Central memory CD4-positive, alpha-beta T cell (primary cell): ENCODE measurements at places on chromosomes 2 and 18.

GRCh38 chr2:74522516-74522915 is 3.5 kb downstream of the DQX1 start:
- no peak for DNase-seq

- DNase-seq = no peak
Observed at GRCh38 chr2:63738019-63738418, 103.7 kb upstream of the UGP2 start.

DNA sequence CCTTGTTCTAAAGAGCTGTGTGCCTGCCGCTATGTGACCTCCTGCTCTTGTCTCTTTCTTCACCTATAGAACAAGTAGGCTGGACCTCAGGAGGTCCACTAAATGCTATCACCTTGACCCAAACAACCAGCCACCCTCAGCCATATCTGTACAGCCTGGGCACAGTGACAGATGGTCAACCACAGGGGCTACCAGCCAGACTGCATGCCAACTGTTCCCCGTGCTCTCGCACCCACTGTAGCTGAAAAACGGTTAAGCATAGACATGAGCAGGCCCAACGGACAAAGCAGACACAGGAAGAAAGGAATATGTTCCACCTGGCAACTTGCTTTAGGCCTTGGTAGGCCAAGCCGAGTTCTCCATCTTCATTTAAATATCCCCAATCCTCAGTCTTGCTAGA is 43.2 kb upstream of the ACAA2 start:
- DNase-seq = no peak

DNA sequence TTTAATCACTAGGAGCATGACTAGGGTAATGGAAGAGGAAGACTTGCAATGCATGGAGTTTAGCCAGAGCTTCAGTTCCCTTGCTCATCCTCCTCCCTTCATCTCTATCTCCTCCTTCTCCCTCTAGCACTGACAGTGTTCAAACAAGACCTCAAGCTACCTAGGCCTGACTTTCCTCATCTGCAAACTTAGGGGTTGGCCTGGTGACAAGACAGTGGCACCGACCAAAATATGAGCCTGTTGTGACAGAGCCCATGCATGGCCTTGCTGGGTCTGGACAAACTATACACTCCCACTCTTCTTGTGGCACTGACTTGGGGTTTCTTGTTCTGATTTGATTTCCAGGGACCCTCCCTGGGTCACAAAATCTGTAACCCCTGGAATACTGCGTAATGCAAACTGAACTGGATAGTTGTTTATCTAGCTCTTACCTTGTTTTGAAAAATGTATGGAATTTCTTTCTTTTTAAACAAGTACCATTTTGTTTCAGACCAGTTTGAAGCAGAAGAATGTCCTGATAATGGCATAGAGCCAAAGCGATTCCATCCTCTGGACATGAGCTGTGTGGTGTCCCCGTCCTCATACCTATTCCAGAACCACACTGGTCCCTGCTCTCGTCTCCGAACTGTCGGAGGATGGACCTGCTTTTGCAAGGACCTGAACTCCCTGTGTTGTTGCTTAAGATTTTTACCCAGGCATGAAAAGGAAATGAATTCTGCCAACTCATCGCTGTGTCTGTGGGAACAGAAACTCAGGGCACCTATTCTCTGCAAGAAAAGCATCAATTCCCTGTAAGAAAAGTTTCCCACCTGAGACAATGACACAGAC is 33.4 kb upstream of the PPP4R1 start:
- DNase-seq = no peak

DNA sequence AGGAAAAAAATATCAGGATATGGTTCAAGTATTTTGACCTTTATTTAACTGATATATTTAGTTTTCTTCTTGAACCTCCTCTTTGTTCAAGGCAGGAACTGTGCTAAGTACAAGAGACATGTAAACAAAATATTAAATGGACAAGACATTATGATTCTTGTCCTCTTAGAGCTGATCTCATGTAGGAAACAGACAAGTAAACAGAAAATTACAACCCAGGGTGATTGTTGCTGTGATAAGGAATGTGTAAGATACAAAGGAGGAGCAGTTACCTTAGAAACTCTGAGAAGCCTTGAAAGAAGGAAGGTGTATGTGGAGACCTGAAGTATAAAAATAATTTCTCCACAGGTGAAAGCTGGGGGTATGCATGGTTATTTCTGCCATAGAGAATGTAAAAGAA is 12.9 kb downstream of the RBM45 start:
- DNase-seq = no peak

DNA sequence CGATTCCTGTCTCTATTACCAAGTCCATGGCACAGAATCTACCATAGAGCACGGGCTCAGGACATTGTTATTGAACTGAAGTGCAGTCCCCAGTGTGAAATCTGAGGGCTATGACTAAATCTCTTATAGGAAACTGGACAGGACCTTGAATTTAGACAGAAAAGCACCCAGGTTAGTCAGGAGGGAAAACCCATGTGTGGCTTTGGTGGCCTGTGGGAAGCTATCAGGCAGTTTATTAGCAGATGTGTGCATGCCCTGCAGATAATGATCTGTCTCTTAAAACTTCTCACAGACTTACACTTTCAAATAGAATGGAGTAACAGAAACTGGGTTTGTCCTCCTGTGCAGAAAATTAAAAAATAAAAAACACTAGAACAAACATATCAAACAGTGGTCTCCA is 610.0 kb upstream of the RAB6C start:
- no peak for DNase-seq

- DNase-seq = no peak
Observed at GRCh38 chr18:22624176-22624575, 206.5 kb upstream of the CTAGE1 start.

- DNase-seq = no peak
Observed at GRCh38 chr2:99974275-99974674, 168.1 kb downstream of the AFF3 start.

DNA sequence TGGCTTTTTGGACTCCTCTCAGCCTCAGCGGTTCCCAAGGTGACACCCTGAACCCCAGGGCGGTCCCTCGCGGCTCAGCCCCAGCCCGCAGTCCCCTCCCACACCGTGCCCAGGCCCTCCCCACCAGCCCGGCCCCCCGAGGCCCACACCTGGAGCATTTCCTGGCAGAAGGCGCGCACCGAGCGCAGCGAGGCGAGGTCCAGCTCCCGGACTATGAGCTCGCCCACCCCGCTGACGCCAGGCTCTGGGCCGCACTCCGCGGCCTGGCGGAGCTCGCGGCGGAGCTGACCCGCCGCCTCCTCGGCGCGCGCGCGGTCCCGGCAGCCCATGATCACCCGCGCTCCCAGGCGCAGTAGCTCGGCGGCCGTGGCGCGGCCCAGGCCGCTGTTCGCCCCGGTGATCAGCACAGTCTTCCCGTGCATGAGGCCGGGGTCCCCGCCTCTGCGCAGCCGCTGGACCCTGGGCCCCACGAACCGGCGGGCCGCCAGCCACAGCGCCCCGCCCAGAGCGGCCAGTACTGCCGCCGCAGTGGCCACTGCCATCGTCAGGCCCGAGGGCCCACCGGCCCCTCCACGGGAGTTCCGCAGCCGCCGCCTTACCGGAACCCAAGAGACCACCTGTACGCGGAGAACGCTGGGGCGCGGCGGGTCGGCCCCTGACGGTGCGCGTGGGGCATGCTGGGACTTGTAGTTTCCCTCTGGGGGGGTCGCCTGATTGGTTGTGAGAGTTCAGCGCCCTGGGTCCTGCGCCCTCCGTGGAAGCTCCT is at the start of gene RDH14:
TSS of gene RDH14 (minus strand) at position 623 of the 766 bp plus-strand sequence. CDS start at position 542, 81 bp downstream.
- DNase-seq = peak; percentile 91

GRCh38 chr2:130387071-130387400 is 31.2 kb downstream of the PTPN18 start:
- DNase-seq = no peak

- no peak for DNase-seq
Observed at GRCh38 chr2:187916799-187917198, 362.6 kb upstream of the TFPI start.

DNA sequence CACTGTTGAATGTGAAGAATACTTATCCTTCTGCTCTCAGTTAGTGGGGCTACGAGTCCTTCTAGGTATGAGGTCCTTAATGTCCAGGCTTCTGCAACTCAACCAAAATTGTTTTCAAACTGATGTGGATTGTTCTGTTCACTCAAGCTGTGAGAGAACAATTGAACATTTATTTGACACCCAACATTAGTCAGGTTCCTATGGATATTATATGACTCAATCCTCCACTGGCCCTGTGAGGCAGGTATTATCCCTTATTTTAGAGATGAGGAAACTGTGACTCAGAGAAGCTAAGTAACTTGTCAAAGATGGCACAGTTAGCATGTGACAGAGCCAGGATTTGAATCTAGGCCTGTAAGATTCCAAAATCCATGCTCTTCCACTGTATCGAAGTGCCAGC is 1.2 kb upstream of the LYG2 start:
- no peak for DNase-seq
